Activated CD8-positive, alpha-beta memory T cell treated with anti-CD3 and anti-CD28 coated beads, Interleukin-2, amount 10 ng/mL, durations not matched to agents 7 days and 5 days (primary cell): ENCODE measurements at places on chromosomes 5 and 9. TPM values are rescaled to one million over a fixed set of nuclear protein-coding genes. Genes with fewer than 3 reads are reported as not detected.

The TMEM174 gene
- total RNA-seq, result not detected

GRCh38 chr5:113606298-113607134 lies 93.0 kb downstream of the YTHDC2 start:
- peak; percentile 56 for DNase-seq

GRCh38 chr5:68557162-68557936 lies 341.8 kb downstream of the PIK3R1 start:
- no peak for DNase-seq

DNA sequence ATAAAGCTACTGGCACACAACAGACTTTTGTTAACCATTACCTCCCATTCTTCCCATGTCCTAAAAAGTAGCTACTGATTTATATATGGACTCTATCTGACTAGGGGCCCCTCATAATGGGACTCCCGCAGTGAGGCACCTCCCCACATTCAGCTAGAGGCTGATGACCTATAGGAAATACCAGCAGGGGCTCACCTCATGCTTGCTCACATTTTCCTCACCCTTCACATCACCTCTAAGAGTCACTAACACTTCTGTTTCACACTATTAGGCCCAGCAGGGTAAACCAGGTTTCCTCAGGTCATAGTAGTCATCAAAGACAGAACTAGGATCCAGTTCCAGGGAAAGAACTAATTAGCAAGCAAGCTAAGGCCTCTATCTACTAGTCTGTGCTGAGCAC lies 60.7 kb downstream of the PRELID2 start:
- DNase-seq, result no peak

DNA sequence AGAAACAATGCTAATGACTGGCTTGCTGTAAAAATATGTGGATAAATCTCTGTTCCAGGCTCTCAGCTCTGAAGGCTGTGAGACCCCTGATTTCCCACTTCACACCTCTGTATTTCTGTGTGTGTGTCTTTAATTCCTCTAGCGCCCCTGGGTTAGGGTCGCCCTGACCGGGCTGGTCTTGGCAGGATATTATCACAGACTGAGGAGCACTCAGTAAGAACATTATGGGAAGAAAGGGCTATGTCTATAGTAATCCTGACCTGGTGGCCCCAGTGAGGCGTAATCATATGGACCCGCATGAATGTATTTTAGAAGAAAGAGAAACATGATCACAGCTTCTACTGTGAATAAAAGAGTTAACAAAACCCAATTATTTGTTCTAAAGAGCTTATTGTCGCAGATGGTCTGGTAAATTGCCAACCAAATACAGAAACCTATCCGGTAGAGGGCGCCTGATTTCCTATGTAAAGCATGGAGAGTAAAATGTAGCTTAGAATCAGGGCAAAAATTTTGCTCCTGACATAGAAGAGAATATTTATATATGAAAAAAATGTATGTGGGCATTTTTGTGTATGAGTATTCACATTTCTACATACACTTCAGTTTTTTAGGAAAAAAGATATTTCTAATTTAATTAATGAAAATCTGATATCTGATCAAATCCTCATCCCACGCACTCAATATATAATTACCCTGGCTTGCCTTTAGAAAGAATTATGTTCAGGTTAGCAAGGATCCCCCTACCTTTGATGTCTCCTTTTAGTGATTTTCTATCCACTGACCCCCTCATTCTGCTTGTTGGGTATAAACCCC lies 5.8 kb upstream of the IFNA1 start:
- no peak for DNase-seq

GRCh38 chr5:132469380-132470009 lies 21.1 kb downstream of the IRF1 start:
- no peak for DNase-seq
